NCI-H1694 (cell line): ENCODE measurements at places on chromosomes 13 and 19.

GRCh38 chr13:24668955-24669582, 11.1 kb upstream of the ATP12A start:
- no peak for DNase-seq

- no peak for DNase-seq
These were observed 8.1 kb upstream of the SIN3B start for GRCh38 chr19:16821081-16821480.

DNA sequence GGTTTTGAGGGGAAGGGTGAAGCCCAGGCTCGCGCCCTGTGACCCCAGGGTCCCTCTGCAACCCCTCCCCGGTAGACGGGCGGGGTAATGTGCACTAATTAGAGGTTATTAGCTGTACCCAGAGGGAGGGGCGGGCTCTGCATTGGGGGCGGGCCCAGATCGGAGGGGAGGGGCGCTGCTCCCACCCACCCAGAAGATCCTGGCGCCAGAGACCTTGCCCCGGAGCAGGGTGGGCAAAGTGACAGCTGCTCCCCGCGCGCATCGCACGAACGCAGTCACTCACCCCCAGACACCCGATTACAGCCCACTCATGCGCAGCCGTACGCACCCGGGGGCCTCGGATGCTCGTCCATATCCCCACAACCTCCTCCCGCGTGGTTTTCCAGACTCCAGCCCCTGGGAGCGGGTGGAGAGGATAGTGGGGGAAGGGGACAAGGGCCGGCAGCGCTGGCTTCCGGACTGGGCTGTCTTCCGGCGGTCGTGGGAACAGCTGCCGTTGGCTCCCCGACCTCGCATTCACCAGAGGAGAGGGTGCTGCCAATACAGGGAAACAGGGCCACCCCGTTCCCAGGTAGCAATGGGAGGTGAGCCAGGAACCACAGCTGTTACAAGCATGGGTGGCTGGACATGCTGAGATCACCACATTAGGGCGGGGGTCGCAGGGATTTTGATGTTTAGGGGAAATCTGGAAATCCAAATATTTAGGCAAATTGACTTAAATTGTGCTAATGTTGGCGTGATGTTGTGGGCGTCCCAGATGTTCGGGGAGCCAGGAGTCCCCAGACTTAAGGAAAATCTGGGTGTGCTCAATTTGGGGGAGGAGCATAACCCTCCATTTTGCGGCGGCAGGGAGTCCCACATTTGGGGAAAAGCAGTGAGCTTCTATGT, 2.9 kb upstream of the HOOK2 start:
- peak; percentile 84 for DNase-seq

DNA sequence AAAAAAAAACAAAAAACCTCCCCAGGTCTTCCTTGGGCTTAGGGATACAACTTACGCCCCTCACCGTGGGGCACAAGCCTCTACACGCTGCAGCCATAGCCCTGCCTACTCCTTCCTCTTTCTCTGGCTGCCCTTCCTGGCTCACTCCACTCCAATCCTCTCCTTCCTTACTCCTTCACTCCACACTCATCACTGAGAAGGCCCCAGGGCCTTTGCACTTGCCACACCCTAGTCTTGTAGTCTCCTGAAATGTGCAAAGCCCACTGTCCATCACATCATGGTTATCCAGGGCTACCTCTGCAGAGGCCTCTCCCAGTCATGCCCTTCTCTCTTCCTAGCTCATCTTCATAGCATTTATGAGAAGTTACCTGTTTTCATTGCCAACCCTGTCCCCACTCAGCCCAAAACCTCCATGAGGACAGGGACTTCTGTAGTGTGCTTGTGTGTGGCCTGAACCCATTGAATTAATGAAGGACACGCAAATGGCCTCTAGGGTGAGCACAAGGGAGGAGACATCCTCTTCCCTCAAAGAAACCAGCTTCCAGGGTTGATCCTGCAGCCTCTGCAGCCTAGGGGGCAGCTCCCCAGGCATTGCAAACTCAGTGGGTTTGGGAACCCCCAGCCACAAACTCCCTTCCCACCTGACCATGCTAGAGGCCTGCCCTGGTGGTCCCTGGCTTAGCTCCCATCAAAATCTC, 7.9 kb upstream of the HSH2D start:
- no peak for DNase-seq

DNA sequence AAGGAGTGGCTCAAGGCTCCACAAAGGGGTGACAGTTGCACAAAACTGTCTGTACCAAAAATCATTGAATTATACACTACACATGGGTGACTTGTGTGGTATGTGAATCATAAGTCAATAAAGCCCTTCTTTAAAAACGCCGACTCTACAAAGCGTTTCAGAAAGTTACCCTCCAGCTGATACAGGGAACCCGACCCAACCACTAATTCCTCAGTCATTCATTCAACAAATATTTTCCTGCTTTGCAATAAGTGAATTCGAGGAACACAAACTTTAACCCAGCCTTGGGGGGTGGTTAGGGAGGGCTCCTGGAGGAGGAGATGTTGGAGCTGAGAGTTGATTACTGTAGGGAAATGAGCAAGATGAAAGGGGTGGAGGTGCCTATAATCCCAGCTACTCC, 32.0 kb downstream of the LTBP4 start:
- no peak for DNase-seq

DNA sequence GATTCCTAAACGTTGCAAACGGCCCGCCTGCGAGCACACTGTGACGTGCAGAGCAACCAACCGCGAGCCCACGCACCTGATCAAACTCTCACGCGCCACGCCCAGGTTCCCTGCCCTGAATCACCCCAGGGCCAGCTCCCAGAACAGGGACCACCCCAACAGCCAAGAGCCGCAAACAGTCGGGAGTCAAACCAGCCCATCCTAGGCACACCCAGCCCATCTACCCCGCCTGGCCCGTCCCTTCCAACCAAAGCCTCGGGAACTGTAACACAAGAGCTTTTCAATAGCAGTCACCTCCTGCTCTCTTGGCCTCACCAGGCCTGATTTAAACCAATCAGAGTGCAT, 8.9 kb downstream of the PIP5K1C start:
- no peak for DNase-seq

GRCh38 chr13:24134757-24135156, 25.8 kb upstream of the SPATA13 start:
- DNase-seq, result no peak

GRCh38 chr13:21613791-21614190, 9.8 kb upstream of the MICU2 start:
- DNase-seq, result no peak

DNA sequence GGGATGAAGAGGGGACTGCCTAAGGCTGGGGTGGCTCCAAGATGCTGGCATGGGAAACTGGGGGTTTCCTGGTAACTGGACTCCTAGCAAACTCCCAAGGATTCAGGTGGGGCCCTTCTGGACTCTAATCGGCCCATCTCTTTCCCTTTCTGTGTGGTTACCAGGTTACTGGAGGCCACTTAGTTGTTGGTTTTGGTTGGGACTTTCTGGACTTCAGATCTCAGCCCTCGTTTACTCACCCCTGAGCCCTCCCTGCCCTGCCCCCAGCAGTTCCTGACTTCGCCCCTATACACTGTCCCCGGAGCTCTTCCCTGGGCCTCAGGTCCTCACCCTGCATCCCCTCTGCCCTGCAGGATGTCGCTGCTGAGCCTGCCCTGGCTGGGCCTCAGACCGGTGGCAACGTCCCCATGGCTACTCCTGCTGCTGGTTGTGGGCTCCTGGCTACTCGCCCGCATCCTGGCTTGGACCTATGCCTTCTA, 328 bp downstream of the CYP4F12 start:
- DNase-seq, result no peak

DNA sequence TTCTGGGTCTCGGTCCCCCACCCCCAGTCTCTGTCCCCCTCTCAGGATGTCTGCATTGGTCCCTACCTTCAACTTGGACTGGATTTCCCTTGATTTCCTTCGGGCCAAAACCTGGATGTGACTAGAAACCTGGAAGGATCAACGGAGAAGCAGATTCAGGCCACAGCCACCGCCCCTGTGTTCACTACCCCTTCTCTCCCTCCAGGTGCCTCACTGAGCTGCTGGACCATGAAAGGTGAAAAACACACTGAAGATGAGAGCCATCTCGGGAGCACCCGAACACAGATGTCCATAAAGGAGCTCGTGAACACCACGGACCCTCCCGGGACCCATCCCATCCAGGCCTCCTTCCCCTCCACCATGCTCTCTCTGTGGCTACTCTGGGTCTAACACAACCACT, 5.0 kb downstream of the TEAD2 start:
- DNase-seq, result no peak

- DNase-seq, result no peak
These were observed 76.0 kb upstream of the STK24 start for GRCh38 chr13:98652721-98653462.

DNA sequence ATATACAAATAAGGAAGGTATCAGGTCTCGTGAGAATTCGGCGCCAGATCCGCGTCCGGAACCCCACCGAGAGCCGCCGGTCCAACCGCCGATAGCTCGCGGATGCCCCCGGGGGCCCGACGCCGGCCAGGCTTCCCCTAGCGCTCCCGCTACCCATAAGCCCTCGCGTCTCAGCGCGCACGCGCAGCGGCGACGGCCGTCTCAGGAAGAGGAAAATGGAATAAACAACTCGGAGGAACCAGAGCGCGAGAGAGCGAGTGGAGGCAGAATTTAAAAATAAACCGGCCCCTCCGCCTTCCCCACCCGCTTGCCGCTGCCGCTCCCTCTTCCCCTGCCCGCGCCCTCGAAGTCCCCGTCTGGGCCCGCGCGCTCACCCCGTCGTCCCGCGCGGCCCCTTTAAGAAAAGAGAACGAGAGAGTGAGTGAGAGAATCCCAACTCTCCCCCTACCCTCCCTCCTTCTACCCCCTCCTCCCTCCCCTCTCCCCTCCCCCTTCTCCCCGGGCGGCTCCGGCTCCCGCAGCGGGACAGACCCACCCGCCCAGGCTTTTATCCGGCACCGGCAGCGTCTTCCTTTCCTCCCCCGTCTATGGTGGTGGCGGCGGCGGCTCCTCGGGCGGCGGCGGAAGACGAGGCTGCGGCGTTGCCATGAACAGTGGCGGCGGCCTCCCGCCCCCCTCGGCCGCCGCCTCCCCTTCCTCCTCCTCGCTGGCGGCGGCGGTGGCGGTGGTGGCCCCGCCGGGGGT, at the start of gene PAN3:
TSS of gene PAN3 (plus strand) at position 534 of the 744 bp plus-strand sequence. CDS start at position 647, 113 bp downstream.
- DNase-seq, result peak; percentile 63

DNA sequence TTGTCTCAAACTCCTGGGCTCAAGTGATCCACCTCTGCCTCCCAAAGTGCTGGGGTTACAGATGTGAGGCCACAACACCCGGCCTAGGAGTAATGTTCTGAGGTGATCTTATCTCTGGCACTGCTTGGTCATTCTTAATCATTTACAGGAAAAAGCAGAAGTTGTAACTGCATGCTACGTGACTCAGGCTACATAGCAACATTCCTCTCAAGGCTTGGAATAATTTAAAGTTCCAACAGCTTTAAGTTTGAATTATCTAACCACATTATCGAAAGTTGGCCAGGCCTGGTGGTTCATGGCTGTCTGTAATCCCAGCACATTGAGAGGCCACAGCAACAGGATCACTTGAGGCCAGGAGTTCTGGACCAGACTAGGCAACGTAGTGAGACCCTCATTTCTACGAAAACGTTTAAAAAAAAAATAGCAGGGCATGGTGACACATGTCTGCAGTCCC, 3.9 kb upstream of the B9D2 start:
- no peak for DNase-seq

DNA sequence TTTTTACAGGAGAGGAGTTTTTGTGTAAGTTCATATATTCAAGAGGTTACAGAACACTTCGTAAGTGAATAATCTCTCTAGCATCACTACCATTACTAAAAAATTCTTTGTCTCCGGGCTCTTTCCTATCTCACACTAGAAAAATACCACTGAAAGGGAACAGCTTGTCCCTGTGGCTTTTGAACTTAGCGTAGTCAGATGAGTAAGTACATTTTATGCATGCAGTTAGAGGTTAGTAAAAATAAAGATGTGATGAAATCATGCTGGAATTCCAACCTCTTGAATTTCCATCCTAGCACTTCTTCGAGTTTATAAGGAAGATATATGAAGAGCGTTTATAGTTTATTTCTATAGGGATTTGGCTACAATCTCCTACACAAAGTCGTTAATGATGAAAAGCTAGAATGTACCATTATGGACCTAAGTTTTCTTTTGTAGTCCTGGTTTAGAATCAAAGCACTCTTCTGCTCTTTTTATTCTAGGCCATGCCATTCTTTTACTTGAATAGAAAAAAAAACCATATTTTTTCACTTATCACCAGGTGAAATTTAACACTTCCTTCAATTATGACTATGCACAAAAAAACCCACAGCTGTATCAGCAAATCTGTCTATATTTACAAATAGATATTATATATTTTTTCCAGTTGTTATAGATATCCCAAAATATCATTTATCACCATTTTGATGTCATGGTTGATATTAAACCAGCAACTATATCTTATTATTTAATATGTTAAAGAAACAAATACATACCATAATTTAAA, 139.9 kb upstream of the PCDH9 start:
- DNase-seq, result no peak

- no peak for DNase-seq
These were observed 16.8 kb upstream of the CERS4 start for GRCh38 chr19:8192221-8192820.

DNA sequence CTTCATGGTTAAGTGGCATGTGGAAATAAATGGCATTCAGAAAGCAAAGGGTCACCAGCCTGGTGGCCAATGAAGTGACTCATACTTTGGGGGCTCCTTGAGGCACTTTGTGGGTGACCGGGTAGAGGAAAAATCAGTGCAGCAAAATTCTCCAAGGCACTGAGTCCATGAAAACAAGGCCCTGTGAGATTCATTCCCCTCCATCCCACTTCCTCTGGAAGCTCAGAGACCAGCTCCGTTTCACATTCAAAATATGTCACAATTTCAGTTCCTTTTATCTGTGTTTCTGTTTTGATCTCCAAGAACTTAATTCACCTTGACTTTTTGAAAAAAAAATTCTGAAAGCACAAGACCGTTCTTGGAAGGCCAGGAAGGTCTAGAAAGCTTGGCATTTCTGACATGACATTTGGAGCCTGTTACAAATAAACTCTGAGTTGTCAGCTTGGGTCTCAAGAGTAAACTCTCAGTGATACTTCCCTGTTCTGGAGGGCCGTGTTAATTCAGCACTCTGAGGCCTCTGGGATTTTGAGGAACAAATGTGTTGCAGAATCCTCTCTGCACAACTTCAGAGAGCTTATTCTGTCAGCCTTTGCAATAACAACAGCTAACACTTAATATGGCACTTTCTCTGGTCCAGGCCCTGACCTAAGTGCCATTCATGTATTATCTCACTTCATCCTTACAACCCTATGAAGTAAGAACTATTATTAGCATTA, 6.8 kb downstream of the CYSLTR2 start:
- no peak for DNase-seq

DNA sequence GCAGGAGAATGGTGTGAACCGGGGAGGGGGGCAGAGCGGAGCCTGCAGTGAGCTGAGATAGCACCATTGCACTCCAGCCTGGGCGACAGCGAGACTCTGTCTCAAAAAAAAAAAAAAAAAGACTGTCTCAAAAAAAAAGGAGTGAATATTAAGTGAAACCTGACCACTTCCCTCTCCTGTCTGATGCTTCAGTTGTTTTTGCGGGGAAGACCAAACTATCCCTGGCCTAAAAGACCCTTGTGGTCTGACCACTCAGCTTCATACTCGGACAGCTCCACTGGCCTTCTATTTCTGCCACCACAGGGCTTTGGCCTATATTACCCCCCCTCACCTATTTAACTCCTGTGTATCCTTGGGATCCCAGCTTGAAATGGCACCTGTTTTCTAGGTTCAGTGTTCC, 2.3 kb downstream of the CLASRP start:
- no peak for DNase-seq
